ENCODE measurements at places on chromosomes 3 and 15.

DNA sequence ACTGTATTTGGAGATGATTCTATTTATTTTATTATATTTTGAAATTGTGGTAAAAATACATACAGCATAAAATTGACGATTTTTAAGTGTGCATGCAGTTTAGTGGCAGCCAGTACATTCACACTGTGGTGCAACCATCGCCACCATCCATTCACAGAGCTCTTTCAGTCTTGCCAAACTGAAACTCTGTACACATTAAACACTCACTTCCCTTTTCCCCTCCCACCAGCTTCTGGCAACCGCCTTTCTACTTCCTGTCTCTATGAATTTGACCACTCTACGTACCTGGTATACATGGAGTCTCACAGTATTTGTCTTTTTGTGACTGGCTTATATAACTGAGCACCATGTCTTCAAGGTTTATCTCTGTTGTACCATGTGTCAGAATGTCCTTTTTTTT is 303.3 kb upstream of the ATP10A start:
- DNase-seq: no peak

DNA sequence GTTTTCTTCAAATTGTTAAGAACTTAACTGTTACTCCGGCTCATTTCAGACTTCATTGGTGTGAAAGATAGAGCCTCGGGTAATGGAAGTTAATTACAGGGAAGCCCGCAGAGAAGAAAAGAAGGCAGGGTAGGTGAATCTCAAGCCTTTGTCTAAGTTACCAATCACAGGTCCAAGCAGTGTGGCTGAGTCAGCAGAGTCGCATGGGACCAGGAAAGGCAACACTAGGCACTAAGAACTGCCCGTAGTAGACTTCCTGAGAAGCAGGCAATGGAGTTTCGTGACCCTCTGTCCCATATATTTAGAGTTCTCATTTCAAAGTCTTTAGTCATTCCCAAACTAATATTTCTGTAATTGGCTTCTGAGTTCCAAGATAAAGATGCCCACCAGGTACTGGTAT is 122.9 kb upstream of the STT3B start:
- no peak for DNase-seq

DNA sequence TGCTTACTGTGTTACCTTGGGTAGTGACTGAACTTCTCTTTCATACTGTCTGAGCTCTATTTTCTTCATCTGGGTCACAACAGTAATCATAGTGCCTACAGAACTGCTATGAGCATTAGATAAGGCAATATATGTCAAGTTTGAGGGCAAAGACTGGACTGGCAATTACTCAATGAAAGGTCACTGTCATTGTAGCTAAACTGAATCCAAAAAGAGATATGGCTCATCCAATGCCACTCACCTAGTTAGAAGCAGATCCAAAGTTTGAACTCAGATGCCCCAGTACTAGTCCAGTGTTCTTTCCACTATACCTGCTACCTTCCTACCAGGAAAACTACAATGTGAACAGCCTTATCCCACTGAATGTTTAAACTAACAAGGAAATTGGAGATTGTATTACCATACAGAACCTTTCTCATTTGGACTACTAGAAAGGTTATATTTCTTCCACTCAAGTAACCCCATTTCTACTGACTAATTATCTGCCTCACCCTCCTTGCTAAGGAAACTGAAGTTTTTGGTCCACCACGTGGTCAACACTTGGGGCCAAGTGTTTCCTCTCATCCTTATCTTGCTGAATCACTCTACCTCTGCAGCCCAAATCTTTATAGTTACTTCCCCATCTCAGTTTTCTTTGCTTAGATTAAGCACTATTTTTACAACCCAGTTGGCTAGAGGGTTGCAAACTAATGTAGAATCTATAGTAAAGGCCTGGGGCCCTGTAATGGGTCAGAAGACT is 202.3 kb upstream of the LPP start:
- no peak for DNase-seq

DNA sequence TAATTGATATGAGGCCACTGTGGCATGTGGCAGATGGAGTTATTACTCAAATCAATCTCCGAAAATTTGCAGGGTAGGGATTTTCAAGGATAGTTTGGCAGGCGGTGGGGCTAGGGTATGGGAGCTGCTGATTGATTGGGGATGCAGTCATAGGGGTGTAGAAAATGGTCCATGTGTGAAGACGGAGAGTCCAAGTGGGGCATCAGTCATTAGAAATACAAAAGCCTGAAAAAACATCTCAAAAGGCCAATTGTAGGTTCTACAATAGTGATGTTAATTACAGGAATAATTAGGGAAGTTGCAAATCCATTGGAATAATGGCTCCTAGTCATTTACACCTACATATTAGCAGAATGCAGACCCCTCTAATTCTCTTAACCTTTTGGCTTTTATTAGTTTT is 4.9 kb downstream of the LEKR1 start:
- DNase-seq: no peak

DNA sequence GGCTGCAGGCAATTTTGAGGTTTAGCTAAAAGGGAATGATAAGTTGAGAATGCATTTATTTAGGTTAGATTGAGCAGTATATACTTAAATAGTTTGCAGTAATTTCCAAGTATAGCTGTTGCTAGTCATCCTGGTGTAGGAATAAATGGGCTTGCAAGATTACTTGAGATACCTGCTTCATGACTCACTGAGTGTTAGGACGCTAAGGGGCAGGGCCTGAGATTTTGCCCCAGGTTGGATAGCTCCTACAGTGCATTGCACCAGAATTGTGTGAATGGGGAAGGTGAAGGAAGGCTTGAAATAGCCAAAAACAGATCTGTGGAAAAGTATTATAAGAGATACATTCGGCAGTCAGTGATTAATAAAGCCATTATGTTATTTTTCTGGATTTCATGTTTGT is 72.8 kb downstream of the KCNH8 start:
- DNase-seq: no peak

DNA sequence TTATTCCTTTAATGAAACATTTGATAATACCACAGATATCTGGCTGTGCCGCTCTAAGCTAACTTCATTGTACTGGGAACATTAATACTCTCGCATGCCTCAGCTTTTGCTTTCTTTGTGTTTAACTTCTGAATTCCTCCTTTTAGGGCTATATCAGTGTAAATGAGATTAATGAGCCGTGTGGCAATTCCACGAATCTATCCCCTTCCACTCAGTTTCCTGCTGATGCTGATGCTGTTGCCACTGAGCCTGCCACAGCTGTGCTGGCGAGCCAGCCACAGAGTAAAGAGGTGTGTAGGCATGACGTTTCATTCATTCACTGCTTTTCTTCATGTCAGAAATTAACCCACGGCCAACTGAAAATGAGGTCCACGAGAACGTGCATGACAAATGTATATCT is 30.0 kb upstream of the ABHD10 start:
- no peak for DNase-seq

GRCh38 chr15:90765531-90765930 is 48.4 kb downstream of the BLM start:
- DNase-seq: no peak

- no peak for DNase-seq
Observed at GRCh38 chr3:125401402-125401801, 26.3 kb upstream of the ZNF148 start.

GRCh38 chr15:63243101-63243500 is 34.3 kb upstream of the APH1B start:
- peak; percentile 64 for DNase-seq
